ENCODE measurements at places on chromosomes 13 and 19. TPM values are rescaled to one million over a fixed set of nuclear protein-coding genes. Genes with fewer than 3 reads are reported as not detected.

Gene ANKLE1
- 0.16 TPM for total RNA-seq

Gene CPB2
- not detected for total RNA-seq

Gene SRRM5
- not detected for total RNA-seq

Gene ZNF844
- total RNA-seq = 6.8 TPM

Gene ZNF121
- total RNA-seq = 33.1 TPM
